ENCODE measurements at places on chromosomes 7 and 10.

GRCh38 chr10:68861253-68861652, 33.9 kb downstream of the STOX1 start:
- DNase-seq: no peak

DNA sequence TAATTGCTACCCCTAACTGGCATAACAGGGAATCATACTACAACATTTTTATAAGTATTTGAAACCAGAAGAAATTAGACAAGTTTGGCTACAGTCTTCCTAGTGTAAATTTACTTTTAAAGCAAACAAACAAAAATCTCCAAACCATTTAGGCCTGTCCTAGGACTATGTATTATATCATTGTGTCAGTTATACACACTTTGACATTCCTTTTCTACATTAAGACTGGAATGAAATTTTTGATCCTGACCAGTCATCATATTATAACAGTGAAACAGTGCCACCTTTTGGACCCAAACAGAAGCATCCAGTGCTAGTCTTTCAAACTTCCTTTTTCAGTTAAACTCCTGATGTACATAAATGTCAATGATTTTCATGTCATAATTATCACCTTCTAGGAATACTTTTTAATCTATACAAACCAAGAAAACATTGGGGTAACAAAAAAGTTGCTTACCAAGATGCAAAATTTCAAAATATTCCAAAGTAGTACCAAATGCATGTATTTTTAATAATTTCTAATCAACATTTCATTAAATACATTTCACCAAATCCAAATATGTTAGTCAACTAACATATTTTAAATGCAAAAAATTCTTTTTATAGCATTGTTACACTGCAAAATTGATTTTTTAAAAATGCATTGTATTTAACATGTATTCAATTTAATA, 75.7 kb downstream of the IMMP2L start:
- DNase-seq: no peak

DNA sequence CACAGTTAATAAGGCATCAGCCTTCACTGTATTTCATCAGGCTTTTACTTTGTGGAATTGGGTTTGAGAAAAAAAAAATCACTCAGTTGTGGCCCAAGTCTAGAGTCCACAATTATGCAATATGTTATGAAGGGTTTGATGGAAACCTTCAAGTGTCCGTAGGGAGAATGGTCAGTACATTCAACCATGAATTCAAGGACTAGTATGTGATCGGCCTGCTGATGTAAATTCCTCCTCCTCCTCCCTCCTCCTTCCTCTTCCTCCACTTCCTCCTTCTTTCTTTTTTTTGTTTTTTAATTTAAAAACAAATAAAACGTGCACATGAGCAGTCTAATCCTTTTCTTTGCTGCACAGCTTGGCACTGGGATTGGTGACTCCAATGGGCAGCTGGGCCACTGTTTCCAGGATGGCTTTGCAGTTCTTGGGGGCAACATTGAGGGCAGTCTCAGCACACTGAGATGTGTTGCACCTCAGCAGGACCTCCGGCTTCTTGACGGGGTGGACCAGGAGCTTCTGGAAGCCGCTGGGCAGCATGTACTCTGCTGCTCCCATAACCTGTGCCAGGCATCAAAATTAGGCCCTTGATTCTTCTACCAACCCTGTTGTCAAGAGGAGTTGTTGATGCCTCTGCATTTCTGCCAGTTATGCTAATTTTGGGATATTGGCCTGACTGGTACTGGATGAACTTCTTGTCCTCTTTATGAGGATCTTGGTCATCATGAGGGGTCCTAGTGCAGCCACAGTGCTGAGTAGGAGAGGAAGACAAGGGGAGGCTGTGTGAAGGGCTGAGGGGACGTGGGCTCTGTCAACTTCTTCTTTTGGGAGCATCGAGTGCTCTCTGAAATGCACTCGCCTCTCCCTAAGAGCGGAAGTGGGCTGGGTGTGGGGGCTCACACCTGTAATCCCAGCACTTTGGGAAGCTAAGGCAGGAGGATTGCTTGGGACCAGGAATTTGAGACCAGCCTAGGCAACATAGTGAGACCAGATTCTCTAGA, 9.3 kb upstream of the IL2RA start:
- DNase-seq: no peak

DNA sequence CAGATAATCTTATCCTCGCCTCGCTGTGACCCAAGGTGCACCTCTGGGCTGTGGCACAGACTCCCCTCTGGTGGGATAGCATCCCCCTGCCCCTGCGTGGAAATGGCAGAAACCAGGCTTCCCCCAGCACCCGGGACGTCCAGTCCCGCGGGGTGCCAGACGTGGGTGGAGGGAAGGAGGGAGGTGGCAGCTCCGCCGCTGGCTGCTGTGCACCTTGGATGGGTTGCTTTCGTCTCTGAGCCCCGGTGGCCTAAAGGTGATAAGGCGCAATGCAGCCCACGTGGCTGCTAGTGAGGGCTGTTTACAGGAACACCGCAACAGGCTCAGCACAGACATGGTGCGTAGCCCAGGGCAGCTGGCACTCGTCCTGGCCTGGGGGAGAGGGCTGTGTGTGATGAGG, 13.6 kb upstream of the PDGFA start:
- DNase-seq: no peak

- DNase-seq: no peak
Observed at GRCh38 chr7:128030263-128030653, 979 bp downstream of the LRRC4 start.

DNA sequence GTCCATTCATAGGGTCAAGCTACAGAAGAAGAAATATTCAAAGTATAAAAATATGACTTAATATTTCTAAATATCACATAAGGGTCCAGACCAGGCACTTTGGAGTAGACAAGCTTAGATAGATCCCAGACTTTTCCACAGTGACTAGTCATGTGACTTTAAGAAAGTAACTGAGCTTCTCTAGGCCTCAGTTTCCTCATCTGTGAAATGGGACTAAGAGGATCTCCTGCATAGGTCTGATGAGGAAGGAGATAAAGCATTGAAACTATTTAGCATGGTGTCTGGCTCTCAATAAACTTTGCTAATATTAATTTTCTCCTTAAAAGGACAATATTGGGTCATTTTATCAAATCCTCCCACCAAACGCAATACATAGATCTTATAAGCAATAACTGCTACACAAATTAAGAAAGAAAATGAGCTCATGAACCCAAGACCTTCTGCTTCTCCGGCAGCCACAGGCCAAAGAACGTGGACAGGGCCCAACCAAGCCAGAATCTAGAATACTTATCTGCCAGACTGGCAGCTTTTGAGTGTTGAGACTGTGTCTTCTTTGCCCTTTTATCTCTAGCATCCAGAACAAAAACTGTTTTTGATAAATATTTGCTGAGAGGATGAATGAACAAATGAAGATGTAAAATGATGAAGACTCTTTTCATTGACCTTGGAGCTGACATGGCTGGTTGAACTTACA, 1.6 kb upstream of the TARP start:
- no peak for DNase-seq

DNA sequence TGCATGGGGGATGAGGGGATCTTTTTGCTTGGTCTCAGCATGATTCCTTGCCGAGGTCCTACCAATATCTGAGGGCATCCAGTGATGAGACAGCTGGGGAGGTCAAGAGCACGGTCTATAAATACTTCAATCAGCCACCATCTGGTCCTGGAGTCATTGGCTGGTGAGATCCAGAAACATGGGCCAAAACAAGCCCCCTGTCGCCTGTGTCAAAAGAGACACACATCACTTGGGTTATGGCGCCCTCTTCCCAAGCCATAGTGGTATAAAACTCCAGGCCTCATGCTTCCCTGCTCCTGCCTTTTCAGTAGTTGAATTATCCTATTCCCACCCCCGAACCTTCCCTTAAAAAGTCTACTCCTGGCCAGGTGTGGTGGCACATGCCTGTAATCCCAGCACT, 60.9 kb downstream of the SLC35B4 start:
- DNase-seq: no peak

DNA sequence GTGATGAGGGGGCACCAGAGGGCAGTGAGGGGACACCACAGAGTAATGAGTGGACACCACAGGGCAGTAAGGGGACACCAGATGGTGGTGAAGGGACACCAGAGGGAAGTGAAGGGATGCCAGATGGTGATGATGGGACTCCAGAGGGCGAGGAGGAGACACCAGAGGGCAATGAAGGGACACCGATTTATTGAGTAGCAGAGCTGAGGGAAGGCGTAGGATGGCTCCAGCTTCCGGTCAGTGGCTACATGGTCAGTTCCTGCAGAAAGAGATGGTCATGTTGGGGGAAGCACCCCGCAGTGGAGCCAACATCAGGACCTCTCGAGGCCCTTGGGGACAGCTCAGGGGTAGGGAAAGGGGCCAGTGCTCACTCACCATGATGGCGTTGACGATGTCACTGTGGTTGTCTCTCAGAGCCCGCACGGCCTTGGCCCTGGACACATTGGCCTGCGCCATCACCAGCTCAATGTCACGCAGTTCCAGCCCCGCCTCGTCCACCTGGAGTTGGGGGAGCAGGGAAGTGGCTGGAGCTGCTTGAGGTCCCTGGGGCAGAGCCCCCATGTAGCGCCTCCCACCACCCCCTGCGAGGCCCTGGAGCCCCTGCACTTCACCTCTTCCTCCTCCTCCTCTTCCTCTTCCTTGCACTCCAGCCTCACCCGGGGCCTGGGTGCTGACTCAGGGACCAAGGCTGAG, 8.4 kb downstream of the NACAD start:
- DNase-seq: no peak

DNA sequence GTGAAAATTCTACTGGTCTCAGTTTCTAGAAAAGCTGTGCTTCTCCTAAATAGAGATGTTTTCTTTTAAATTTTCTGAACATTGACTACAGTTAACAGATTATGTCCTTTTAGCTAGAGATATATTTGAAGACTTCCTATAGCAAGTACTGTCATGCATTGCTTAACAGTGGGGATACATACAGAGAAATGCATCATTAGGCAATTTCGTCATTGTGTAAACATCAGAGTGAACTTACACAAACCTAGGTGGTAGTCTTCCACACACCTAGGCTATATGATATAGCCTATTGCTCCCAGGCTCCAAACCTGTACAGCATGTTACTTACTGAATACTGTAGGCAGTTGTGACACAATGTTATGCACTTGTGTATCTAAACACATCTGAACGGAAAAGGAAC, 28.5 kb downstream of the PIK3CG start:
- DNase-seq: no peak

DNA sequence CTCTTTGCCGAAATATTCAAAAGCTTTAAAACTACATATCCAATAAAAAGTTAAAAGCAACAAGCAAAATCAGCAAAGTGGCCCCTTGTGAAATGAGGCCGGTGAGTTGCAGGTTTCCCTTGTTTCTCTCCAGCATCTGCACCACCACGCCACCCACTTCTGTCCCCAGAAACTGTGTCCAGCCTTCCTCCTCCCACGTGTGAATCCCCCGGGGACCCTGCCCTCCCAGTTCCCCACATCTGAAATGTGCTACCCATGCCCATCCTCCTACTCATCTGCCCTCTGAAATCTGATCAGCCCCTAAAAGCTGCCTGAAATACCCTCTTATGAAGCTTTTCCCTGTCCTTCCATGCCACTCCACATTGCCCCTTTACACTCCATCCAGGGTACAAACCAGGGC, 3.8 kb downstream of the ALOX5 start:
- no peak for DNase-seq

DNA sequence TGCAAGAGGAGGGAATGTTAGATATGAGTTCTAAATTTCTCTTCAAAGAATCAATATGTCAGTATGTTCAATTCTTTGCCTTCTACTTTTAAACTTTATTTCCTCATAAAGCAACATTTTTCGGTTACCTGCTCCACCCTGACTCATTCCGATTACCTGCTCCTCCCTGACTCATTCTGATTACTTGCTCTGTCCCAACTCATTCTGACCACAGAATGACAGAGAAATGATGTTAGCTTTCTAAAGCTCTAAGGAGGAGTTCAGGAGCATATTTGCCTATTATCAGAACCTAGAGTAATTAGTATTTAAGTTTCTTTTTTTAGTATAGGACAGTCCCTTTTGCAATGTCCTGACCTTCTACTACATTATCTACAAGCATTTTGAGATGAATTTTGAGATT, 24.5 kb upstream of the PPP1R9A start:
- no peak for DNase-seq

- no peak for DNase-seq
Observed at GRCh38 chr7:2107386-2108070, 125.2 kb downstream of the MAD1L1 start.

DNA sequence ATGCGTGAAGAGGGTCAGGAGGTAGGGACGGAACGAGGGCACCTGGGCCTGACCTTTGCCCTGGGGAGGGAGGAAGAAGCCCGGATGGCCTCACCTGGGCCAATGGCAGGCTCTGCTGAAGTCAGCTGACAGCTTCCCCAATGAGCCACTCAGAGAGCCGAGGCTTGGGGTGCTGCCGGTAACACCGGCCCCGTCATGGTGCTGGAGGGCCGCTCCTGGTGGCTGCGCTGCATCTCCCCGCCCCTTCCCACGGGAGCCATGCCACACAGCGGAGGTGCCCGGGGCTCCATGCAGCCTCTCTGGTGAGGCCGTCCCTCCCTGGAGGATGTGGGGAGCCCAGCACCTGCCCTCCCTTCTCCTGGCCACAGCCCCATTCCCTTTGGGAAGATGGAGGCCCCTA, 17.6 kb upstream of the MICALL2 start:
- DNase-seq: no peak

- no peak for DNase-seq
Observed at GRCh38 chr10:59678884-59679301, 30.8 kb downstream of the SLC16A9 start.

GRCh38 chr10:97101166-97101940, 84.4 kb downstream of the SLIT1 start:
- no peak for DNase-seq

- DNase-seq: no peak
Observed at GRCh38 chr10:28587970-28588290, 55.0 kb downstream of the WAC start.

- no peak for DNase-seq
Observed at GRCh38 chr10:50436805-50437204, 185.5 kb upstream of the ASAH2 start.

- no peak for DNase-seq
Observed at GRCh38 chr7:66380272-66380888, 175.2 kb downstream of the TPST1 start.

DNA sequence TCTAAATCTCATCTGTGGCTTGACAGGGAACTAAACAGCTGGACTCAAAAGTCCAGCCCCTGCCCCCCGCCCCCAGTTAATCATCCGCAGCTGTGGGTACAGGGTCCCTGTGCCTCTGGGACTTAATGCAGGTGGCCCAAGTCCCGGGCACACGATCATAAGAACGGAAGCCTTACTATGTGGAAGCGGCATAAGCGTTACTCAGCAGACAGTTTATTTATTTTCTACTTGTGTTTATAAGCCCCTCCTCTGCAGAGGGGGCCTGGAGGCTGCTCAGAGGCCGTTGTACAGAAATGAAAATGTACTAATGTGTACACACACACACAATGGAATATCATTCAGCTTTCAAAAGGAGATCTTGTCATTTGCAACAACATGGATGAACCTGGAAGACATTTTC, 158.0 kb upstream of the TNS3 start:
- no peak for DNase-seq

- DNase-seq: no peak
Observed at GRCh38 chr10:79482741-79483140, 29.6 kb upstream of the EIF5AL1 start.

DNA sequence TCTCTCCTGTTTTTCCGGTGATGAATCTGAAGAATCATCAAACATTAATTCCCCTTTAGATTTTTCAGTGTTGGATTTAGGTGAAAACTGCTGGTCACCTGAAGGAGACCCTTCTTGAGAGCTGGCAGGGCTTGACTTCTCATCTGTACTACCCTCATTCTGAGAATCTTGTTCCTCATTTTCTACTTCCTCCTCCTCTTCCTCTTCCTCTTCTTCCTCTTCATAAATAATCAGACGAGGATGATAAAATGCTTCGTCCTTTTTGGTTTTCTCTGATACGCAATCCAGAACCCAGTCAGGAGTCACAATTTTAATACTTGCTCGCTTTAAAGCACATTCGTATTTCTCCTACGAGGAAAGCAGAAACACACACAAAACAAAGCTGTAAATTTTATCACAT, 26.9 kb downstream of the PAXIP1 start:
- DNase-seq: no peak
